Aorta (tissue), 5 donors: ENCODE measurements at places on chromosomes 2 and 18. TPM values are rescaled to one million over a fixed set of nuclear protein-coding genes. Genes with fewer than 3 reads are reported as not detected.

The GCG gene
- total RNA-seq = 0.62 TPM

DNA sequence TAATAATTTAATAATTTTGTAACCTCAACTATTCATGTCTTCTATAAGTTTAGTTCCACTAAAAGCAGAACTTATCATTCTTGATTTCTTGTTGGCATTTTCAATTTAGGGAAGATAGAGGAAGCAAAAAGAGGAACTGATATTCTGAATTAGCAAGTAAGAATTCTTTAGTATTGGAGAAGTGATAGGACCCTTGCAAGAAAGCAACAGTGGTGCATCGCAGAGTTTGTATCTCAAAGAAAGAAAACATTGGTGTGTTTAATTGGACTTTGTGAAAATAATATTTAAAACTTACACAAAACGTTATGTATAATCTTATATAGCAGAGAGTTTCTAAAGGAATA, 36.5 kb upstream of the TNFRSF11A start:
- DNase-seq = no peak

DNA sequence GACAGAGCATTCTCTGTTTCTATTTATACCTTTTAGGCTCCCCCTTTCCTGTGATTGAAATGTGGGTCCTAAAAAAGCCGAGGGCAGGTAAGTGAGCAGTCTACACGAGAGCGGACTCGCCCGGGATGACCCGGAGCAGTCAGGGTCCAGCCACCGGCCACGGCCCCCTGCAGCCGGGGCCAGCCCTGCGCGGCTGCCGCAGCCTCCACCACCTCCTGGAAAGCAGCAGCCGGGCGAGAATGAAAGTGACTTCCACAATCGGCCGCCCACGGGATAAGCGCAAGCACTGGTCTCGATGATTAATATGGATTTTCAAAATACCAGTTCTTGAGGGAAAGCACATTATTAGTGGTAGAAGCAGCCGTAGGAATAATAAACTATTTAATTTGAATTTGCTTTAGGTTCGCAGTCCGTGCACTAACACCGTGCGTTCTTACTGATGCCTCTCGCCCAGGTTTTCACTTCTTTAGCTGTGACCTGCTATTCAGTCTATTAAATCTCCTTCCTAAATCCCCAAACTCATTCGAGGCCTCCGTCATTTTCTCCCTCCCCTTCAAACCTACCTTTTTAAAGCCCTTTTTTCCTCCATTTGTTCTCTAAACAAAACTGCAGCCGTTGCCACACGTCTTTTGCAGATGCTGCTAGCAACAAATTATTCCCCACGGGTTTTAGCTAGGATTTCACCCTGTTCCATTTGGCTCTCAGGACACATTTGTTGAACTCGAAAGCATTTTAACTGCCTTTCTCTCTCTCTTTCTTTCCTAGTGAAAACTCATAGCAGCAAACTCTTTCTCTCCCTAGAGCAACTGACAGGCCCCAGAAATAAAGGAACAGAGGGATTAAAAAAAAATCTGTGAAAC, 1015.1 kb upstream of the PIK3C3 start:
- DNase-seq = peak; percentile 66

DNA sequence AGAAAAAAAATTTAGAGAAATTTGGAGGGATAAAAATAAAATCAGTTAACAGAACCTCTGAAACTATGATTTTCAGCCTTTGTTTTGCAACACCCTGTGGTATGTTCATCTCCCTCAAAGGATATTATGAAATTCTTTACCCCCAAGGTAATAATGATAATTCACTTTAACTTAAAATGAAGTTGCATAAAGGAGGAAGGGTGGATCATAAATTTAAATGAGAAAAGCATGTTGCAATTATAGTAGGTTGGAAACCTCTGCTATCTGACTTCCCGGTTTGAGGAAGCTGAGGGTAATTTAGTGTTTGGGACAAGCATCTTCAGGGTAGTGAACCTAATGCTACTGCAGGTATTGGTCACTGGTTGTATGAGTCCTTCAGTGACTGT, 102.9 kb downstream of the BABAM2 start:
- no peak for DNase-seq

- DNase-seq = no peak
Observed at GRCh38 chr2:179440642-179441251, 176.1 kb upstream of the SESTD1 start.
